ENCODE measurements at places on chromosomes 13 and 19.

GRCh38 chr13:40206241-40207000 is 460.0 kb downstream of the FOXO1 start:
- DNase-seq = no peak

- DNase-seq = no peak
These were observed 15.9 kb downstream of the CYTH2 start for GRCh38 chr19:48484931-48485612.

DNA sequence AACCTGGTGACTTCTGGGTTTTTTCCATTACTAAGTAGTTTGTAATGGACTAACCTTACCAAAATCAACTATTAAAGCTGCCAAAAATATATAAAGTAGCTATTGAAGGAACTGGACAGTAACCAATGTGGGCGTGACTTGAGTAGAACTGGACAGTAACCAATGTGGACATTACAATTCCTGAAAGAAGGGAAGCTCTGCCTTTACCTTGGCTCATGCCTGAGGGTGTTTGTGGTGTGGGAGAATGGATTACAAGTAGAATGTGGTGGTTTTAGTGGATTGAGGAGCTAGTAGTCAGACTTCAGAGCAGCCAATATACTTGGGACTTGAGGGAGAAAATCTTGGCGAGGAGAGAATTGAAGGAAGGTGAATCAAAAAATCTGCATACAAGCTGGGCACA is 17.5 kb downstream of the LRRC63 start:
- no peak for DNase-seq

DNA sequence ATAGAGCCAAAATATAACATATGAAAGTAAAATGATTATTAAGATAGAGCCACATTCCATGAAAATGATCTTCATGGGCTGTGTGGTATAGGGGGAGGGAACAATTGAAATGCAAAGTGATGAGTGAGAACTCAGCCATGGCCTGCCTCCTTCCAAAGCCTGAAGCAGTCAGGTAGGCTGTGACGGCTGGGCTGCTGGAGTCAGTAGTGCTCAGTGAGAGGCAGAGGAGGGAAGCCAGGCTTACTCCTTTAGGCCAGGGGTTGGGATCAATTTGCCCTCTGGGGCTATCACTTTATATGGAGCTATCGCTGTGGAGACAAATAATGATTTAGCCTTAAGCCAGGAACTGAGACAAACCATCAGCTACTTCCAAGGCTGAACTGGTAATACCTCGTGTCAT is 654.9 kb downstream of the FGF9 start:
- no peak for DNase-seq

GRCh38 chr19:29665826-29666577 is 741 bp downstream of the PLEKHF1 start:
- DNase-seq = no peak

GRCh38 chr19:45137179-45137761 is 23.5 kb downstream of the NKPD1 start:
- DNase-seq = no peak

DNA sequence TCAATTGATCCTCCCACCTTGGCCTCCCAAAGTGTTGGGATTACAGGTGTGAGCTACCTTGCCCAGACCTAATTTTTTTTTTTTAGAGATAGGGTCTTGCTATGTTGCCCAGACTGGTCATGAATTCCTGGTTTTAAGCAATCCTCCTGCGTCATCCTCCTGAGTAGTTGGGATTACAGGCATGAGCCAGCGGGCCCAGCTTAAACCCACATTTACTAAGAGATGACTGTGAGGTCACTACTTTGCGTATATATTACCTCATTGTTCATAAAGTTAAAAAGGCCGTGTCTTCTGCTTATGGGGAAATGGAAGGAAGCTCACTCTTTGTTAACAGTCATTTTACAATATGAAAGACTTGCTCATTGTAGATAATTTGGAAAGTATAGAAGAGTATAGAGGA is 39.6 kb upstream of the C1QTNF9 start:
- DNase-seq = no peak

DNA sequence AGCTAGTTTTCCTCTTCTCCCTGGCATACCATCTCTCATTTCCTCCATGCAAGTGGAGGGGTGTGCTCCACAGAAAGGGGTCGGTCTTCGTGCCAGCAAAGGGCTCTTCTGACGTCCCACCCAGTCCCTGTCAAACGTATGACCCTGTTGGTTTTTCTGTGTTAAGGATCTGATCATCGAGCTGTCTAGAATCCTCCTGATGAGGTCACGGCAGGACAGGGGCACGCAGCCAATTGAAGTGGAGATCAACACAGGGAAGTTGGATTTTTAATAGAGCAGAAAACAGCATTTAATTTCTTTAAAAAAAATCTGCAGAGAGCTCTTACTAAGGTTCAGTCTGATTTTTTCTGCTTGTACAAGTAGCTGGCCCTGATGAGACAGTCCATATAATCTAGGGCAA is 339.4 kb downstream of the TEX29 start:
- no peak for DNase-seq

DNA sequence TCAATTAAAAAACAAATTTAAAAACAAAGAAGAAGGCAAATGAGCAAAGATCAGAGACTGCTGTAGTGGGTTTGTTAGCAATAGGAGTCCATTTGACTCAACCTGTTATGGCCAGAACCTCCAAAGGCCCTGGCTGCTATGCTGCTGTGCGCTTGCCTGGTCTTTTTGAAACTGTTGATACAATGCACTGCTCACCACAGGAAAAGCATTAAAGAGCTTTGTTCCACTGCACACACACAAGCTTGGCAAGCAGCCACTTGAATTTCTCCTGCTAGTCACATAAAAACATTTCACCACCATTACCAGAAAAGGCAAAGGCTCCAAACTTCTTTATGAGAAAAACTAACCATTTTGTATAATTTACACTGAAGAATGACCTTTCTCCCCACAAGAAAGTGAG is 132.2 kb downstream of the FREM2 start:
- no peak for DNase-seq

GRCh38 chr19:30307191-30307974 is 64.8 kb upstream of the ZNF536 start:
- no peak for DNase-seq

All from cerebellar nuclear complex (tissue), 1 donor.